Adipocyte (in vitro differentiated cells): ENCODE measurements at places on chromosomes 6 and 20.

- peak; percentile 29 for DNase-seq
Measured at GRCh38 chr20:37727957-37728634, 34.3 kb downstream of the CTNNBL1 start.

- peak; percentile 99 for DNase-seq
Measured at GRCh38 chr6:162727322-162728182, at the start of the genes PACRG and PRKN. Gene PACRG (plus strand): TSS chr6:162727974. Gene PRKN (minus strand): TSS chr6:162727766.

DNA sequence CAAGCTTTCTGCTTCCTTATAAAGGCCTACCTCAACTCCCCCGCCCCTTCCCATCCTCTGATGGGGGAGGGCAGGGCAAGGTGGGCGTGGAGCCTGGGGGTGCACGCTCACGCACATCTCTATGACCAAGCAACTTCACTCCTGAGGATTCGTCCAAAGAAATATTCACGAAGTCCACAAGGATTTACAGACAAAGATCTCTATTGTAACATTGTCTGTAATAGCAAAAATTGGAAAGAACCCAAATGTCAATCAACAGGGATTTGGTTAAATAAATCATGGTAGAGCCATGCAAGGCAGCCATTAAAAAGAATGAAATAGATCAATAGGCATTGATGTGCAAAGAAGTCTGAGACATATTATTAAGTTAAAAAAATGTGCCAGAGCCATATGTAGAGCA is 130.4 kb upstream of the AFDN start:
- DNase-seq = no peak

DNA sequence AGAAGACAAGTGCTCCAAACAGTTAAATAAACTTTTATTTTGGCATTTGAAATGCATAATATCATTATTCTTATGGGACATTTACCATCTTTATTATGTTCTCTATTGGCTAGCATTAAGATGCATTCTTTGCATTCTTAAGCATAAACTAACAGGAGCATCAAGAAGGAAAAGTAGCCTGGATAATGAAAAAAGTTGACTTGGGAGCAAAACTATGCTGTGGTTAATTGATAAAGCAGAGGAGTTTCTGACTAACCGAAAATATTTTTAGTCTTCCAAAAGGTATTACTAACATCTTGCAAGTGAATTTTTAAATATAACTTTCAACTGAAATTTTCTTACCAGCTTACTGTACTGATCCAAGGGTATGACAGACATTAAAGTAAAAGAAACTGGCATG is 140.3 kb downstream of the FLRT3 start:
- peak; percentile 50 for DNase-seq

GRCh38 chr20:59124296-59125029 is 39.2 kb upstream of the ZNF831 start:
- DNase-seq = no peak

GRCh38 chr6:7542065-7542873 is 798 bp downstream of the DSP start:
- DNase-seq = peak; percentile 71

- no peak for DNase-seq
Measured at GRCh38 chr20:59822291-59823029, 111.0 kb downstream of the SYCP2 start.

- peak; percentile 79 for DNase-seq
Measured at GRCh38 chr6:160978141-160978901, 13.2 kb upstream of the MAP3K4 start.

GRCh38 chr6:105522626-105523322 is 119.9 kb upstream of the PREP start:
- peak; percentile 19 for DNase-seq

DNA sequence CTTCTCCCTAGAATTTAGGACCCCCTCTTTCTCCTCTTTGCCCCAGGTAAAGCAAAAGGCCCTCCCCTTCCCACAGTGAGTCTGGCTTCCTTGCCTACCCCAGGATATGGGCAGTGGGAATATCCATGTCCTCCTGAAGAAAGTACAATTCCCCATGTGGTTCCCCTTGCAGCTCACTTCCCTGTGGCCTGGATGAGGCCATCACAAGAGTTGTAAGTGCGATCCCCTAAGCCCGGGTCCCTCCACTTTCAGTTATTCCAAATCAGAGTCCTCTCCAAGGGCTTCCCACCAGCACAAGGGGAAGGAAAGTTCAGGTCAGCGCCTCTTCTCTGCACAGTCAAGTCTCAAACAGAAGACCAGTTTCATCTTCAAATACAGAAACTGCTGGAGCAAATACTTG is 10.2 kb upstream of the PTPN1 start:
- DNase-seq = no peak

- no peak for DNase-seq
Measured at GRCh38 chr6:80331522-80331921, 225.1 kb downstream of the BCKDHB start.

- DNase-seq = no peak
Measured at GRCh38 chr6:15498640-15499039, 164.2 kb downstream of the DTNBP1 start.

- DNase-seq = no peak
Measured at GRCh38 chr20:42747765-42748411, 441.8 kb downstream of the PTPRT start.

DNA sequence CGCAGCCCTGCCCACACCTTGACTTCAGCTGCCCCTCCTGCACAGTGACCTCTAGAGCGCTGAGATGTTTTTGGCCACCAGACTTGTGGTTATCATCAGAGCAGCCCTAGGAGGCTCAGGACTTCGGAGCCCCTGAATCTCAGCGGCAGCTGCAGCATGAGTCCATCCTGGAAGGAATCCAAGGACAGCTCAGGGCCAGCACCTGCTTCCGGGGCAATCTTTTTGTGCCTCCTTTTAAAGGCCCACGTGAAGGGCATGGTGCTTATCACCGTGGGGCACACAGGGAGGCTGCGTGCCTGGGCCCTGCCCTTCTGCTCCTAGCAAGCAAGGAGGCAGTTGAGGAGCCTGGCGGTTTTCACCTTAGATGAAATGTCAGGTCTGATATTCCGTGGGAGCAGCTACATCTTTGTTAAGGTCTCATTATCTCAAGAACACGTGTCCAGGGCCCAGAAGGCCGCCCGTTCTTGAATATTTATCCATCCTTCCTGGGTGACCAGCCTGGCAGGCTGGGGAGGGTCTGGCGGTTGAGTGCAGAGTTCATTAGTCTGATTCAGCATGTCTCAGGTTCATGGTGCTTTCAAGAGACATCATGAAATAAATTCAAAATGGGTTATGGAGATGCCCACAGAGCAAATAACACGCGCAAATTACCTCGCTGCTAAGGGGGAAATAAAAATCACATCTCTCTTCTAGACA is 392.4 kb downstream of the TAF4 start:
- DNase-seq = no peak

DNA sequence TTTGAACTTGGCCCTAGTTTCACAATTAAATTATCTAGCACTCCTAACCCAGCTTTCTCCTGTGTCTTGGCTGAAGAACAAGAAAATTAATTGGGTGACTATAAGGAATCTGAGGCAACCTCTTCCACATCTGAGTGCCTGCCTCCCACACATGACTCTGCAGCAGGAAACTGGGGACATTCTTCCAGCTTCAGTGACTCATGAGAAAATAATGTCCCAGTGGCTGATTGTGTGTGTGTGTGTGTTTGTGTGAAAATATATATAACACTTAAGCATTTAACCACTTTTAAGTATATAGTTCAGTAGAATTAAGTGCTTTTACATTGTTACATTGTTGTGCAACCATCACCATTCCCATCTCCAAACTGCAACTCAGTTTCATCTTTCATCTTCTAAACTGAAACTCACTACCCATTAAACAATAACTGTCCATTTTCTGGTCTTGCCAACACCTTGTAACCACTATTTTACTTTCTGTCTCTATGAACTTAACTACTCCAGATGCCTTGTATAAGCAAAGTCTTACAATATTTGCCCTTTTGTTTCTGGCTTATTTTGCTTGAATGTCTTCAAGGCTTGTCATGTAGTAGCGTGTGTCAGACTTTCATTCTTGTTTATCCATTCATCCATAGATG is 8.7 kb downstream of the TRIM38 start:
- DNase-seq = peak; percentile 89

GRCh38 chr20:51437182-51437924 is 105.2 kb downstream of the NFATC2 start:
- no peak for DNase-seq

DNA sequence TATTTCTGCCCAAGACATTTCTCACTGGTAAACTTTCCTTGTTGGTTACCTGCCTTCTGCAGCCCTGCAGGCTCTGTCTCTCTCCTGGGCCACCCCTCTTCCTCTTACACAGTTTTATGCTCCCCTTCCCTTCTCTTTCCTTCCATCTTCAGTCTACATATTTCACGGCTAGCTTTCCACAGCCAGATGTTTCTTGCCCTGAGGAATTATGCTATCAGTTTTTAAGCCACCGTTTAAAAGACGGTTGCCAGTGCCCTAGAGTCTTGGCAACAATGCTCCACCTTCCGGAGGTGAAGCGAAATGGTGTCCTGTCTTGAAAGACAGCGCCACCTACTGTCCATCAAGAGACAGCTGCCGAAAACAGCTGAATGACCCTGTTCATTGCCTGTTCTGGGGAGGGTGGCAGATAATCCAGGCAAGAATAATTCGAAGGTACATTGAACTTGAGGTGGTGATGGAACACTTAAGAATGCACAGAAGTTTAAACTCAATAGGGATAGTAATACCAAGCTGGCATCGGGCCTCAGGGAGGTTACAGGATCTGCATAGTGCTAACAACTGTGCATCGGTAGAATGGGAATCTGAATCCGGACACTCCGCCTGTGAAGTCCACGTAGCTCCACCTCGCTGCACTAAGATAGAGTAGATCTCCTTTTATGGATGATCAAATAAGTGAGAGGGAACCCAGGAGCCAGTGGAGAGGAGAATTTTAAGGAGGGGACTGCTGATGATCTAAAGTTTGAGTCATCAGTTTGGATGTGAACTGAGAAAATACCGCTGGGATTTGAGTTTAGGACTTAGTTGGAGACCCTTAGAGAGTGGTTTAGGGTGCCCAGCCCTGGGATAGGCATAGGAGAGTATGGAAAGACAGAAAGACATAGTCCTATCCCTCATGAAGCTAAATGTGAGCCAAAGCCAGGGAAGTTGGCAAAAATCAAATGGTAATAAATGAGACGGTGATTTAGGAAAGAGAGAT is 4.8 kb upstream of the TRIM40 start:
- DNase-seq = peak; percentile 94

GRCh38 chr6:7991536-7991935 is 72.7 kb downstream of the BLOC1S5 start:
- no peak for DNase-seq

GRCh38 chr20:53636540-53637097 is 43.0 kb upstream of the ZNF217 start:
- no peak for DNase-seq

DNA sequence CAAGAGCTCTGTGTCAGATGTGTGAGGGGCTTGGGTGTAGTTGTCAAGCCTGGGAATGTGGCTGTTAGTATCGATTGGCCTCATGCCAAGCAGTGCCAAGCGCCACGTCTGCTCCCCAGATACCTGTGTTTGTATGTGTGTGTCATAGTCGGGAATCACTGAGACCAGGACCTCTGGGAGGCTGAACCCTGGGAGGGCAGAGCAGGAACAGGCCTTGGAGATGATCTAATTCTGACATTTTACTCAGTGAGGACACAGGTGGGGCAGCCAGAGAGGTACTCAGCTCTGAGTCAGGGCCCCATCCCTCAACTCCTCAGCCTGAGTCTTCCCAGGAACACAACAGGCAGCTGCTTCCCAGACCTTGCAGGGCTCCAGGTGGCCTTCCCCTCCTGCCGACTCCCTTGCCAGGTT is 51.2 kb upstream of the FANCE start:
- DNase-seq = no peak

DNA sequence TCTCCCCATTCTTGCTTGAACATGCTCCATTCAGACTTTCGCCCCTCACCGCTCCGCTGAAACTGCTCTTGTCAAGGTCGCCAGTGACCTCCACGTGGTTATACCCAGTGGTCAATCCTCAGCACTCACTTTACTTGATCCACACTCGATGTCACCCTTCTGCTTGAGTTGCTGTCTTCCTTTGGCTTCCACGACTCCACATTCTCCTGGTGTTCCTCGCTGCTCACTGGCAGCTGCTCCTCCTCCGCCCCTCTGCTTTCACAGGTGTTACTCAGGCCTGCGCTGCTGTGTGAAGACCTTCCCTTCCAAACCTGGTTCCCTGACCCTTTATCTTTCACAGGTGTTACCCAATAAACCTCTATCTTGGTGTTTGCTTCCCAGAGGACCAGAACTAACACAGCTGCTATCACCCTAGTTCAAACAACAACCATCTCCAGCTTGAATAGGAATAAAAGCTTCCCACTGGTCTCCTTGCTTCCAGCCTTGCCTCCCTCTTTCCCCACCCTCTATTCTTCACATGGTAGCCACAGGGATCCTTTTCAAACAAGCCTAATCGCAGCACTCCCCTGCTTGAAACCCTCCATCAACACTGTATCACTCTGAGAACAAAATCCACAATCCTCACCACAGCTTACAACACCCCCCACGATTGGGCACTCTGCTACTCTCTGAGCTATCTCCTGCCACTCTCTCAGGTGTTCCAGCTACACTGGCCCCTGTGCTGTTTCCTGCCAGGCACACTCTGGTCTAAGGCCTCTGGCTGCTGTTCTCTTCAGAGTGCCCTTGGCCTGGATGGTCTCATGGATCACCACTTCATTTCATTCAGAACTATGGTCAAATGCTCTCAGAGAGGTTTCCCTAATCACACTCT is 10.7 kb downstream of the PPIL1 start:
- DNase-seq = no peak

GRCh38 chr20:43916073-43916880 is 1.6 kb downstream of the TOX2 start:
- DNase-seq = peak; percentile 77

GRCh38 chr20:50032955-50033666 is 50.3 kb downstream of the SNAI1 start:
- DNase-seq = no peak

GRCh38 chr6:33160728-33161344 is 31.4 kb downstream of the COL11A2 start:
- DNase-seq = peak; percentile 78
